IMR-90 (cell line): ENCODE measurements at places on chromosomes 5 and 9. TPM values are rescaled to one million over a fixed set of nuclear protein-coding genes. Genes with fewer than 3 reads are reported as not detected.
A peak's percentile ranks its signal among the peaks of the same experiment; 100 is the strongest.

The GRM6 gene
- not detected in 2 replicates for total RNA-seq

The C7 gene
- 0.54 and 0.83 TPM in 2 replicates for total RNA-seq

The ASPN gene
- total RNA-seq = under 0.01 and 0.28 TPM in 2 replicates

The ANKDD1B gene
- 0.28 TPM in 1 of 2 replicates, not detected in the other for total RNA-seq

The CARTPT gene
- total RNA-seq = not detected in 2 replicates

DNA sequence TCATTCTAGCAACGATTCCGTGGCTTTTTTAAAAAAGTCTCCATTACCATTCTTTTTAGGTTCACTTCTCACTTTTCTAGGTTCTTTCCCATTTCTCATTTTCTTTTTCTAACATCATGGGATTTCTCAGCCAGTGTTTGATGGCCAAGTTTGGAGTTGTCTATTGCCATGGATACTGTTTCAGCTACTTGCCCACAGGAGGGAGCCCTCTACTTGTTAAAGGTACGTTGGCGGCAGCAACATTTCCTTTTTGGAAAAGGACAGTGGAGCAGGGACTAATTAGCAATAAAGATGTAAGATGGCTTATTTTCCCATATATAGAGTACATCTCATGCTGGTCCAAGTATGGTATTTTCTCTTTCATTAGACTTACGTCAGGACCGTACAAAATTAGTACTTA lies 2257.5 kb upstream of the C9orf72 start:
- no peaks in the 10 kb centered on the region for H3K4me1 ChIP-seq
- H3K27me3 ChIP-seq = no peaks in the 10 kb centered on the region

DNA sequence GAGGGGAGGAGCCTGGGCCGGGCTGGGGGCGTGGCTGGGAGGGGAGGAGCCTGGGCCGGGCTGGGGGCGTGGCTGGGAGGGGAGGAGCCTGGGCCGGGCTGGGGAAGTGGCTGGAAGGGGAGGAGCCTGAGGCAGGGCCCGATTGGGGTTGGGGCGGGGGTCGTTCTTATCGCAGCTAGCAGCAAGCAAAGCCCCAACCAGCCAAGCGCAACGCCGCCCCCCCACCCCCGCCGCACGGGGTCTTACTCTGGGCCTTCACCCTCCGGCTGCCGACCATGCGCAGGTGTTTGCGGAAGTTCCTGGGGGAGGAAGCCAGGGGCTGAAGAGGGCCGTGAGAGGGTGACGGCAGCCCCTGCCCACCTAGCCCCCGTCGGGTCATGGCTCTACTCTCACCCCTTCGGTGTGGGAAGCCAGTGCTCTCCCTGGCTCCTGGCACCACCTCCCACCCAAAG lies 5.0 kb downstream of the NSMF start:
- no peaks in the 10 kb centered on the region for H3K27me3 ChIP-seq
- peaks cover 40% of the 10 kb centered on the region for H3K36me3 ChIP-seq
- H3K4me1 ChIP-seq = peaks cover 20% of the 10 kb centered on the region
- H3K27ac ChIP-seq = no peak overlapping the region
- no peak for DNase-seq

- H3K27ac ChIP-seq = no peak overlapping the region
- no peak overlapping the region for H3K4me3 ChIP-seq
- no peaks in the 10 kb centered on the region for H3K36me3 ChIP-seq
These were observed 72.6 kb downstream of the ENTREP1 start for GRCh38 chr9:69397384-69398214.

- H3K27ac ChIP-seq = peak overlapping the region; percentile 56; the same call in 1 of the 2 replicates
- H3K4me1 ChIP-seq = peaks cover 4% of the 10 kb centered on the region; the same call in 1 of the 2 replicates
- no peaks in the 10 kb centered on the region for H3K36me3 ChIP-seq
These were observed 32.1 kb upstream of the IL6ST start for GRCh38 chr5:56026863-56027300.

GRCh38 chr9:17862101-17862500 lies 283.2 kb downstream of the SH3GL2 start:
- H3K27me3 ChIP-seq = no peaks in the 10 kb centered on the region
- H3K4me1 ChIP-seq = no peaks in the 10 kb centered on the region
- DNase-seq = no peak
- H3K27ac ChIP-seq = no peak overlapping the region
